ENCODE measurements at places on chromosomes 2 and 18. TPM values are rescaled to one million over a fixed set of nuclear protein-coding genes. Genes with fewer than 3 reads are reported as not detected.

- H3K4me1 ChIP-seq = no peaks in the 10 kb centered on the region
- no peaks in the 10 kb centered on the region for H3K36me3 ChIP-seq
- H3K27me3 ChIP-seq = peaks cover 25% of the 10 kb centered on the region
- DNase-seq = no peak
These were observed 43.8 kb downstream of the CELF4 start for GRCh38 chr18:37521510-37522465.

DNA sequence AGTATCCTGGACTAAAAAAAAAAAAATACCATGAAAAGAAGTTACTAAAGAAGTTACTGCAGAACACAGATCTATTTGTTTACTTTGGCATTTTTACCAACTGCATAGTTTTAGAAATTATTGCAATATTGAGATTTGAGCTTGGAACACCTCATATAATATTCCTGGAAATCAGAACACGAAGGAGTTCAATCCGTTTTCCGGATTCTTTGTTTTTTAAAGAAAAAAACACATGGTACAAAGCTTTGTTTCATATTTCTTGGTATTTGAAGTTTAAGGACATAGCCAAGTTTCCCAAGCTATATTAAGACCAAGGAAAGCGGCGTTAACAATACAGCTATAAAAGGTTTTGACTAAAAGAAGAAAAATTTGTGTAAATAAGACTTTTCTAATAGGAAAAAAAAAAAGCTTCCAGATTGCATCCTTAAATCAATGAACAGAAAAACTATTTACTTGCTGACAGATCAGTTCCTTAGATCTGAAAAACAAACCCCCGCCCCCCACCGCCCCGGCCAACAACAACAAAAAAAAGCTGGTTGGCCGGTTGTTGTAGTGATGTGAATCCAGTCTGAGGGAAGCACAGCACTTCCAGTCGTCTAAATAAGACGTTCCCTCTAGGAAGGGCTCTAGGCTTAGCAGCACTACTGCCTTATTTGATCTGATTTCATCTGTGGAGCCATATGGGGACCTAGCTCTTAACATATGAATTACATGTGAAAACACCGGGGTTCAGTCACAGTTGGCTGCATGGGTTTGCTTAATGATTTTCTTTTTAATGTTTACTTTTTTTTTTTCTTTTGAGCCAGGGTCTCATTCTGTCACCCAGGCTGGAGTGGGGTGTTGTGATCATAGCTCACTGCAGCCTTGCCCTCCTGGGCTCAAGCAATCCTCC, 2.5 kb upstream of the RHOB start:
- DNase-seq = no peak
- H3K4me3 ChIP-seq = no peak overlapping the region
- peaks cover 55% of the 10 kb centered on the region for H3K4me1 ChIP-seq
- H3K27me3 ChIP-seq = no peaks in the 10 kb centered on the region

DNA sequence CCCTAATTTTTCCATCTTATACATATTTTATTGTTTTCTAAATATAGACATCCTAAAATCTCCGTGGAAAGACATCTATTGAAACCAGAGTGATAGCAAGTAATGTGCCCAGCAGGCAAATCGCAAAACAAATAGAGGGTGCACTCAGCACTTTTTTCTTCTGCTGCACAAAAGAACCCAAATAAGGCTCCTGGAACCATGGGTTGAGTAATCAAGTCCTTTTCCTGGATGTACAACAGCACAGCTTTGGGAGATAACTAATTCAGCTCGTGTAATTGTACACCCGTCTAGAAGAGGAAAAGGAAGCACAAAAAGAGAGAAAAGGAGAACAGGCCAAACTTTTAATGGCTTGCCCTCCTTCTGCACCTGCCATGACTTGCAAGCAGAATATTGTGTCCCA, 126.9 kb upstream of the TLK1 start:
- H3K4me3 ChIP-seq = no peak overlapping the region
- DNase-seq = no peak
- no peaks in the 10 kb centered on the region for H3K36me3 ChIP-seq

The CACNB4 gene
- polyA plus RNA-seq = 1.9 TPM

The AMER3 gene
- polyA plus RNA-seq = not detected

The ZSWIM2 gene
- 0.28 TPM for polyA plus RNA-seq
